ENCODE measurements at places on chromosomes 16 and 17. TPM values are rescaled to one million over a fixed set of nuclear protein-coding genes. Genes with fewer than 3 reads are reported as not detected.

SLC5A10 gene
- total RNA-seq = not detected

TP53TG3C gene
- not detected for total RNA-seq

EME1 gene
- total RNA-seq = not detected

DNA sequence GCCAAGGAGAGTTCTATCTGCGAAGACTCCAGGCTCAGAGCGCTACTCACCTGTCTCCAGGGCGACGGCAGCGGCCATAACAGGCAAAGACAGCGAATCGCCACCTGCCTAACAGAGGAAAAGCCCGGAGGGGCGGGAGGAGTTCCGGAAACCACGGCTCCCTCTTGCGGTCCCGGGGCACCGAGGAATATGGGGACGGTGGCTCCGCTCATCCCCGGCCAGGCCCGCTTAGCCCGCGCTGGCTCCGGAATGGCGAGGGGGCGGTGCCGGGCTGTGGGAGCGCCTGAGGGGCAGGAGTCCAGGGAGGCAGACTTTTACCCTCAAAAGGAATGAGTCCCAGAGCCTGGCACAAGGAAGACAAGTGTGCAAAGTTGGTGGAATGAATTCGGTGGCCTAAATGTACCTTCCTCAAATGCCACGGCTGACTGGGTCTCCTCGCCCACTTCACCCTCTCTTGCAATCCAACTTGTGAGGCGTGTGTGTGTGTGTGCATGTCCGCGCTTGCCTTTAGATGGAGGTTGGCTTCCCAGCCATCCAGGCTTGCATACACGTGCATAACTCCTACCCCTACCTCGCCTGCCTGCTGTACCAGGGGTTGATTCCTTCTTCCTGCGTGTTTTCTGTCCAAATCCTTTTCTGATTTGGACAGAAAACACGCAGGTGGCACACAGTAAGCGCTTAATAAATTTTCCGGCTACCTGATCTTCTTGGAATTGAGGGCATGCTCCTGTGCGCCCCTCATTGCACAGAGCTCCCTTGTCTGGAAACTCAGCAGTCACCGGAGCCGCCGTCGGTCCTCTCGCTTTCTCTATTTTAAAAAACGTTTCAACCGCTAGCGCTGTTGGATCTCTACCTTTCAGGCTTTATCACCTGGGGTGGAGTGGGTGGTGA is 3.5 kb downstream of the C17orf100 start:
- DNase-seq = no peak

GFAP gene
- total RNA-seq = not detected

GRCh38 chr16:1535391-1536291 is 2.2 kb downstream of the TMEM204 start:
- peak; percentile 53 for DNase-seq

DNA sequence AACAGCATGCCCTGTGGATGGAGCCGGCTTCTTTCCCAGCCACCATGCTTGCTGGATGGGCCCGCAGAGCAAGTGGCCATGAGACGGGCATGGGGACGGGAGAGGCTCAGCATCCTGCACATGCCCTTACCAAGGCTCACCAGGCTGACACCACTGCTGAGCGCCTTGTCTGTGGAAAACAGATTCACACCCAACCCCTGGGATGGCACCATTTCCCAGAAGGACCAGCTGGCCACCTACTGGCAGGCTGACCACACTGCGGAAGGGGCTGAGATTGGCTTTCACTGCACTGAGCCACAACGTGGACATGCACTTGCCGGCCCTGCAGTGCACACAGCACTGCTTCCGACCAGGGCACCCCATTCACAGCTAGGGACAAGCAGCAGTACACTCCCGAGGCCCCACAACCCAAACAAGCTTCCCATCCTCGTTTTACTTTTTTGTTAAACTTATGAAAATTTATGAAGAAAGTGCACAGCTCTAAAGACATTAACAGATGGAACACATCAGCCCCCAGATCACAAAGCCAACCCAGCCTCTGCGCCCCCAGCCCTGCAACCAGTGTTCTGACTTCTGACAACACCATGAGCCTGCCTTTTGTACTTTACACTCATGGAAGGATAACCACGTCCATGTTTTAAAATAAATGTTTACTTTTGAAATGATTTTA is 13.9 kb upstream of the KRTAP17-1 start:
- no peak for DNase-seq

HEATR9 gene
- not detected for total RNA-seq

GRCh38 chr17:2635675-2636074 is 42.2 kb downstream of the PAFAH1B1 start:
- DNase-seq = no peak

DNA sequence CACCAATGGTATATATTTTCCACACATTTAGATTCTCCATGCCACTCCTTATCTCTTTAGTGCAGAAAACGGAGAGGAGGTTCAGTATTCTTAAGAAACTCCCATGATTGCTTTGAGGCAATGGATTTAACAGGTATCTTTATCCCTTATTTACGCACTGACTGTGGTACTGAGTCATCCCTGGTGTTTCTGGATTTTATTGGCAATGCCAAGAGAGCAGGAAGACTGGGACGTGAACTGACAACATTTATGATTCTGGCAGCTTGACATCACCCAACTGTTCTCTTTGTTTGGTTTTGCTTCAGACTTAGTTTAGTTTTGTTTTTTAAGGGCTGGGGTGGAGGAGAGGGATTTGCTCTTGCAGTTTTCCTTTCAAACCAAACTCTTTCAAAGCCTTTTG is 131.4 kb downstream of the WWOX start:
- DNase-seq = no peak

SCN4A gene
- total RNA-seq = 137 TPM

KRT15 gene
- not detected for total RNA-seq

GHDC gene
- total RNA-seq = 4.7 TPM

GRCh38 chr17:73096866-73097265 is 4.4 kb upstream of the SLC39A11 start:
- DNase-seq = no peak

CHST6 gene
- total RNA-seq = 0.04 TPM

GRCh38 chr17:2433696-2434095 is 32.8 kb upstream of the MNT start:
- no peak for DNase-seq

NOG gene
- total RNA-seq = 3.9 TPM

- no peak for DNase-seq
These were observed 277.9 kb upstream of the MON1B start for GRCh38 chr16:76913046-76913445.

KCNJ18 gene
- not detected for total RNA-seq

DNA sequence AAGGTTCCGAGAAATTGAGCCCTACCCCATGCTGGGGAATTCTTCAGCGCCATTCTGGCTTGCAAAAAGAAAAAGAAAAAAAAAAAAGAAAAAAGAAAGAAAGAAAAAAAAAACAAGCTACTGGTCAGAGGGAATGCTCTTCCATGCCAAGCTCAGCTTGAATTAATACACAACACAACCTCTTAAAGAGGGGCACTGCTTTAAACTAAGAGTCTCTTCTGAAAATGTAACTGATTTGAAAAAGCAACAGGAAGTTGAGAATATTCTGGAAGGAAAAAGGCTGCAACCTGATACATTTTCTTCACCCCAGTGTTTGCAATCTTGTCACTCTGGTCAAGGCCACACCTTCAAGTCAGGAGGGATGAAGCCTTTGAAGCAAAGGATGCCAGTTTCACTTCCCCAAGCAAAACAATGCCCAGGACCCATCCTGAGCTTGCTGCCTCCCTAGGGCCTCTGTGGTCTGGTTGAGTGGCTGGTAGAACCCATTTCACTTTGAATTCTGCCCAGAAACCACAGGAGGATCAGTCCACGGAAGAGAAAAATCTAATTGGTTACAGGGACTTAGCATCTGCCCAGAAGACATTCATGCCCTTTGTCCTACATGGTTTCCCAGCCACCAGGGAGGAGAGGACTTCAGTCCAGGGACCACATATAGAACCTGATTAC is 389.7 kb downstream of the SOX9 start:
- no peak for DNase-seq

GRCh38 chr17:34638526-34639260 is 59.3 kb downstream of the TMEM132E start:
- no peak for DNase-seq

- DNase-seq = no peak
These were observed 2.4 kb downstream of the CCR7 start for GRCh38 chr17:40562838-40563219.

DNA sequence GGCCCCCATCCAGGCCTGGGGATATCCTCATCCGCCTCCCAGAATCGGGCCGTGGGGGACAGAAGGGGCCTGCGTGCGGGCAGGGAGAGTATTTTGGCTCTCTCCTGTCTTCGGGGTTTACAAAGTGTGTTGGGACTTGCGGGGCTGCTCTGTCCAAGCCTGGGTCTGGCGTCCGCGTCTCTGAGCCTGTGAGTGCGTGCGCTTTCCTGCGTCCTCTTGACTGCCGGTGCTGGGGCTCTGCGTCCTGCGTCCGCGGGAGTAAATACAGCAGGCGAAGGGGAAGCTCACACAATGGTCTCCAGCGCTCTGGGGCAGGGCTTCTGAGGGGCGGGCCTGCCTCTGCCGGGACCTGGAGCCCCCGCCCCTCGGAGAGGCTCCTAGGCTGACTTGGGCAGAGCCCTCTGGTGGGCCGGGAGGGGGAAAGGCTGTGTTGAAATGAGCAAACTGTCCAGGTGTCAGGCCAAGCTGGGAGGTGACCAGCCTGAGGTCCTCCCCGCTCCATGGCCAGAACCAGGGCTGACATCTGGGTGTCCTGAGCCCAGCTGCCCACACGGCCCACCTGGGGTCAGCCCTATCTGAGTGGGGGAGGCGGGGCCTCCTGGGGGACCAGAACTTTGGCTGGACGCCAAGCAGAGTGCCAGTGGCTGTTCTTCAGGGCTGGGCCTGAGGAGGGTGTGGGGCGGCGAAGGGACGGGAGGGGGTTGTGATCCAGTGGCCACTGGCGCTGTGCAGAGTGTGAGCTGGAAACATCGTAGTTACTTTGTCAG is 233.6 kb downstream of the SEC14L1 start:
- peak; percentile 79 for DNase-seq

- no peak for DNase-seq
These were observed 1.7 kb upstream of the TMEM256 start for GRCh38 chr17:7405350-7406234.

DNA sequence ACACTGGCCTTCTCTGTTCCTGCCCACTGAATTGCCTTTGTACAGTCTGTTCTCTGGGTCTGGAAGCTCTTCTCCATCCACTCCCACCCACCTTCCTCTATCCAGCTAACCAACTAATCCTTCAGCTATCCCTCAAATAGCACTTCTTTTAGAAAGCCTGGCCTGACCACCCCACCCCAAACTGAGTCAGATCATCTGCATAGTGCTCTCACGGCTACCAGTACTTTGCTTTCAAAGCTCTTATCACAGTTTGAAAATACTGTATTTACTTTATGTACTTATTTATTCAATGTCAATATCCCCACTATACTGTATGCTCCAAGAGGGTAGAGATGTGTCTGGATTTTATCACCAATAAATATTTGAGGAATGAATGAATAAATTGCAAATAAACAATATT is 4.5 kb upstream of the CLDN7 start:
- DNase-seq = no peak

GRCh38 chr17:600576-601243 is 113.9 kb downstream of the VPS53 start:
- DNase-seq = no peak

MAP3K14 gene
- 36.2 TPM for total RNA-seq
